Retinal pigment epithelial cell (primary cell): ENCODE measurements at places on chromosomes 12 and 14.

DNA sequence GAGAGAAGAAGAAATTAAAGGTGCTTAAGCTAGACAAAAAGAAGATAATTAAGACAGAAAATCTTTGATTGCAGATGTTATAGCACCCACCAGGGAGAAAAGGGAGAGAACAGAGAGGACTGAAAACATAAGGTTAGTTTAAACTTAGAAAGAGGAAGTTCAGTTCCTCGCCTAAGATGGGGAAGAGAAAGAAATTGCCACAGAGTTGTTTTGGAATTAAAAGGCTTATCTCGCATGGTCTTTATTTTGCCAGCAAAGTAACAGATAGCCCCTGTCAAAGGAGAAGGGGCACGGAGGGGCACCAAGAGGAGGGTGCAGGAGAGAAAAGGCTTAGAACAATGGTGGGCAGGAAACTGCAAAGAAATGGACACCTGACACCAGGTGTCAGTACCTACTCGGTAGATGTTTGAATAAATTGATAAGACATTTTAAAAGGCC is 17.8 kb upstream of the OXA1L start:
- no peak for DNase-seq

DNA sequence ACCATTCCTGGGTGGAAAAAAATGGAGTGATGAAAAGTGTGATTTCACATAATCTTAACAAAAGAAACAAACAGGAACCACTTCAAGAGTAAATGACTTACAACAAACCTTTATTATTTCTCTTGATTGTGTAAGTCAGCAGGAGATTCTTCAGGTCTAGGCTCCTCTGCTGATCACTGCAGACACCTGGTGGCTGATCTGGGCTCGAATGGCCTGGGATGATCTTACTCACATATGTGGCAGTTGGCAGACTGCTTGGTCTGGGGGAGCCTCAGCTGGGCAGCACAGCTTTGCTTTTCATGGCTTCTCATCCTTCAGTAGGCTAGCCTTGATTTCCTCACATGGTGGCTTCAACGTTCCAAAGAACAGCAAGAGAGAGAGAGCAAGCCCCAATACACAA is 215.4 kb upstream of the PRICKLE1 start:
- DNase-seq: no peak

DNA sequence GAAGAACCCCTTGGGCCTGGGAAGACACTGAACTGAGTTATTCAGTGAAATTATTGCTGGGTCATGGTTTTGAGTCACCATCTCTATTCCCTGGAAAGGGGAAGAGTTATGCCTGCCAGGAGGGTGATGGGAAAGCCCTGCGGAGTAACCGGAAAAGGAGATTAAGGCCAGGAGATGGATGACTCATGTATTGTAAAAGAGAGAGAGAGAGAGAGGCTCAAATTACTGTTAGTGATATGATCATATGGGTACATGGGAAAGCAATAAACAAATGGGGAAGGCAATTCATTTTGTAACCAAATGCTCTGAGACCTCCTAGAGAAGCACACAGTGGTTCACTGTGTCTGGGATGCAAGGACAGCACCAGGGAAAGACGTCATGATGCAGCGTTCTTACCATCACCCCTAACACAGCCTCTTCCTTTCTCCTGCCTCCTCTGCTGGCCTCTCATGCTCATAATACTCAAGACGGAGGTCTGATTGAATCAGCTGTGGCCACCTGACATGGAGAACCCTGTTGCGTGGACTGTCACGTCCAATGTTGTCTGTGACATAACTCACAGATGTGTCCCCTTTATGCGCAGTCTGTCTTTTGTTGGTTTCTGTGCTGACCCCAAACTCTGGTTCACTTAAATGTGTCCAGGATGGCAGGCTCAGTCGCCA is 243.7 kb downstream of the TMEM132D start:
- DNase-seq: peak; percentile 94

- DNase-seq: no peak
Observed at GRCh38 chr14:24669651-24670050, 35.7 kb upstream of the GZMB start.

- DNase-seq: no peak
Observed at GRCh38 chr12:100229036-100229635, 28.5 kb downstream of the ACTR6 start.

DNA sequence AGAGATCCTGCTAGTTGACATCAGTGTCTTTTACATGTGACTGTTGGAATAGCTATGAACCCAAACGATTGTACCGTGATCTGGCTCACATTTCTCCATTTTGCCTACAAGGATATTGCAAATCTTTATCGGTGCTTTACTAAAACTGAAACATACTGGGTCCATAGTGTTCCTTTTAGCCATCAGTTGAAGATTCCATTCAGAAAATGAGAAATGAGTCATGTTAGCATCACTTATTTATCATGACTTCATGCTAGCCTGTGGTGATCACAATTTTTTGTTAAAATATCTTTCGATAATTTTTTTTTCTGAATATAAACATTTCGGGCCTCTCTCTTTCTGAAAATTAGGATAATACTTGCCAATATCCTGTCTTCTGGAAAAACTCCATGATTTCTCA is 210.3 kb downstream of the EGLN3 start:
- no peak for DNase-seq

DNA sequence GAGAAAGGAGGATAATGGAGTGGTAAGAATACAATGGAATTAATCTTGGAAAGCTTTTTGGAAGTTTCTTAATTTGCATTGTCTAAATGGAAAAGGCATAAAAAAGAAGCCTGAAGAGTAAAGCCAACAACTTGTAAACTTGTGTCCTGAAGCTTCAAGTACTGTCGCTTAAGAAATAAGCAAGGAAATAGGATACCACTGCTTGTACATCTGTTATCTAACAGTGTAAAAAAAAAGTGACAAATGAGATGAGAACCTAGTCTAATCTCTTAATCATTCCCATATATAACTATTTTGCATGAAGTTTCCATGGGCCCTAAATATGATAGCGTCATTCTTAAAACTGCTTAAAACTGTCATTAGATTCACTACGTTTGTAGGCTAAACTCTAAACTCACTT is 134.0 kb upstream of the DYRK2 start:
- DNase-seq: no peak

DNA sequence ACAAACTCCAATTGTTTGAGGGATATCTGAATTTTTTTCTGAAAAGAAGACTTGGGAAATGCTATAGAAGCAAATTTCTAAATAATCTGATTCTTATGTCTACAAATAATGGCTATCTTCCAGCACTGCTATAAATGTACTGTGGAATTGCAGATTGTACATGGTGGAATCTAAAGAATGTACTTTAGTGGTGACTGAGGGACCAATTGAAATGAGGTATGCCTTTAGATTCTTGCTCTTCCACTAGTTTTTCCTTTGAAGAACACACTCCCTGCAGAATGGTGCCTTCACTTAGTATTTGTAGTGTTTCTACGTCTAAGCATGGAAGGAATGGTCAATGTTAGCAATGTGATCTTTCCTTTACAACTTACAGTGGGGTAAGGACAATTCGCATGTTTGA is 11.7 kb upstream of the PRB4 start:
- no peak for DNase-seq

GRCh38 chr14:56414236-56414635 is 165.4 kb upstream of the TMEM260 start:
- DNase-seq: no peak

GRCh38 chr14:75877292-75877691 is 104.5 kb downstream of the TGFB3 start:
- no peak for DNase-seq

- no peak for DNase-seq
Observed at GRCh38 chr12:106924268-106924861, 31.3 kb upstream of the TMEM263 start.

DNA sequence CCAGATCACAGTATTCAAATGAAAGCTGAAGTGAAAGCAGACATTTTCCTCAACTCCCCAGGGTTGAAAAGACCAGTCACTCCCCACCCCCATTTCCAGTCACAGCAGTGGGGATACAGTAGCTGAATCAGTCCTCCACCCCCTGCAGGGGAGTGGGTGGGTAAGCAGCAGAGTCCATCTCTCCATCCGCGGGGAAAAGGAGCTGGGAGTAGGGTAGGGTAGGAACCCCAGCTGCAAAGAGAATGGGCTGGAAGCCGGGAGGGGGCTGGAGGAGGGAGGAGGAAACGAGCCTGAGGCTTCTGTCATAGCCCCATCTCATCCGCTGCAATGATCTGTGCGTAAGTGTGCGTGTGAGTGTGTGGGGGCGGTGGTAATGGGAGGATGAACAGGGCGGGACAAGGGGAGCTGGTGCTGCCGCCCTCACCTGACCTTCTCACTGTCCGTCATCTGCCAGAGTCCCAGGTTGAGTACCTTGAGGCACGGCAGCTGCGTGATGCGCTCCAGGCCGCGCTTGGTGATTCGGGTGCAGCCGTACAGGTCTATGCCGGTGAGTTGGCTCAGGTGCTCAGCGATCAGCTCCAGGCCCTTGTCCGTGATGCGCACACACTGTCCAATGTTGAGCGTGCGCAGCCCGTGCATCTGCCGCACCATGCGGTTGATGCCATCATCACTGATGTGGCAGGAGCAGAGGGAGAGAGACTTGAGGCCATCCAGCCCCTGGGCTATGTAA is 1.8 kb downstream of the FBXL14 start:
- DNase-seq: no peak

DNA sequence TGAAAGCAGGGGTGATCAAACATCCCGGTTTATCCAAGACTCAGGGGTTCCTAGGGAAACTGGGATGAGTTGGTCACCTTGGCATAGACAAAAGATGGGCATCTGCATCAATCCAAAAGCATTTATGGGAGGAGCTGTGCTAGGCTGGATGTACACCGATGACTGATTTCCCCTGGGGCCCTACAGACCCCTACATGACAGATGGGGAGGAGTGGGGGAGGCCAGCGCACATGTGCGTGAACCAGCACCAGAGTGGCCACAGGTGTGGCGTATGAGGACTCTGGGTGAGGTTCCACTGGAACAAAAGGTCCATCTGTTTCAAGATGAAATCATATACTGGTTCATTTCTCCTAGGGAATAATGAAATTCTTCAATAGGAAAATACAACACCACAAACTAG is 210.4 kb downstream of the ITPR2 start:
- no peak for DNase-seq

GRCh38 chr12:81209012-81209411 is 131.1 kb downstream of the ACSS3 start:
- DNase-seq: no peak

- no peak for DNase-seq
Observed at GRCh38 chr14:31036552-31036951, 10.4 kb upstream of the STRN3 start.

DNA sequence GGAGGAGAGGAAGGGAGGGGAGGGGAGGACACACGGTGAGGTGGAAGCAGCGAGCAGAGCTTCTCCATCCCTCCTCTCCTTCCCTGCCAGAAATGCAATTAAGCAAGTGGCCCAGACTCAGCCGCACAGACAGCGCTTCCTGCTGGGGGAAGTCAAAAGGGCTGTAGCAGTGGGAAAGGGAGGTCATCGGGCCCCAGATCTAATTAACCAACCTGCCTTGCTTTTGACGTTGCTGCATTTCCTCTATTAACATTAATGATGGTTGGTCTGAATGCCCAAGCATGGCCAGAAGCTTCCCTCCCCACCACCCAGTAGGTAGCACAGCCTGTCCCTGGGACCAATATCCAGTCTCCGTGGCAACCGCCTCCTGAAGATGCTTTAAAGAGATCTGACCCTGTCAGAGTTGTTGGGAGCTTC is 4.6 kb upstream of the NGB start:
- DNase-seq: no peak

DNA sequence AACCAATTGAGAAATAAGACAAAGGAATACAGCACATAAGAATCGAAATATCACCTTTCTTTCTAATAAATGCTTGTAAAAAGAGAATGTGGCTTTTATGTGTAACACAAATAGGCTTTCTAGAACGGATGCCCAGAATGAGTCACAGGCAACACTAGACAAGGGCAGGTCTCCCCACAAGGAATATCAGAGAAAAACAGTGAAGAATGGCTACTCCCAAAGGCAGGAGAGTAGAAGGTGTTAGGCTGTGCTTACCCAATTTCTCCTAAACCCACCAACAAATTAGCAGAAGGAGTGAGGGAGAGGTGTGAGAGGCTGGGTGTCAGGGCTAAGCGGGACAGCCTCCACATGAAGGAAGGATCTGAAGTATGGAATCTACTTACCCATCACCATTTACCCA is 55.2 kb downstream of the GALNT4 start:
- DNase-seq: no peak

GRCh38 chr14:33764876-33765650 is 185.8 kb downstream of the EGLN3 start:
- peak; percentile 40 for DNase-seq

DNA sequence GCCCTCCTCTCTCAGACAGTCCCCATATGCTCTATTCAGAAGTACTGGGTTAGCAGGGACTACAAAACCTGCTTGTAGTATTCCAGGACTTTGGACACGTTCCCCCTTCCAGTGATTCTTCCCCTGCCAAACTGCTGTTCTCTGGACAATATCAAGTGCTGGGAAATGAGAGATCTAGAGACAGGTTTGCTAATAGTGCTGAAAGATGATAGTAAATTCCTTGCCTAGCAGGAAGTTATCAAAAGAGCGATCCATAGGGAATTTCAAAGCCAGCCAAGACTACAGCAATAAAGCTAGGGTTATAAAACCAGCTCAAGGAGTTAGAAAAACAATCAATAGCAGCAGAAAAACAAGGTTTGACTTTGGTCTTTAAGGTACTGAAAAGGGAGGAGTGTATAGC is 15.2 kb downstream of the SLC7A8 start:
- DNase-seq: no peak

DNA sequence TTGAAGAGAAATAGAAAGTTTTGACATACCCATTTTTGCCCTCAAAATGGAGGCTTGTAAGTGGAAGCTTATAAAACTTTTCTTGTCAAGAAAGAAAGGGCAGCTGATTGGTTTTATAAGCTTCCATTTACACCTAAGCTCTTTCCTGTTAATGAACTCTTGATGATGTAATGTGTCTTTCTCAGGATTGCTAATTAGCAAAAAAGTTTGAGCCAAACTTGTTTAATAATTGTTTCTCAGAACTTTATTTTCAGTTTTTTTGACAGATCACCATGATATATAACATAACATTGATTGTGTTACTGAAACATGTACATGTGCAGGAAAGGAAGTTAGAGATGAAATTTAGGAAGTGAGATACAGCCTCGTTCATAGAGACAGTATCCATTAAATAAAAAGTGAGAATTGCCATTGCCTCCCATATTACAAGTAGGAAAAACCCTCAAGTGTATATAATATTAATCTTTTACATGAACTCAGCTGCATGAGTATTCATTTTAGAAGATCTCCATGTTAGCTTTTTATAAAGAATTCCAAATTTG is 26.8 kb downstream of the RIC8B start:
- no peak for DNase-seq
